ENCODE measurements at places on chromosomes 5 and 9.

DNA sequence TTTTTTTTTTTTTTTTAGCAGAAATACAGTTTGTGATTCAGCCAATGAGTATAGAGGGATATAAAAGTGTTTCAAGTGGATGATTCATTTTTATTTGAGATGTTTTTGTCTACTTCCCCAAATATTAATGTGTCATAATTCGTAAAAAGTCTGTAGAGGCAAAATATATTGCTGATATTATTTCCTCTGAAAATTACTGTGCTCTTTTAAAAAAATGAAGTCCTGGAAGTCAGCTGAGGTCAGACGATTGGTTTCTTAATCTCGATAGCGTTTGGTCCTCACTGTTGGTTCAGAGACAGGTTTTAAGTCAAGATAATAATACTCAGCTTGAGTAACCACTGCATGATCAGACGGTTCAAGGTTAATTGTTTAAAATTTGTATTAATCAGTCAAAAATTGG is 19.5 kb downstream of the IL9 start:
- no peak for DNase-seq

DNA sequence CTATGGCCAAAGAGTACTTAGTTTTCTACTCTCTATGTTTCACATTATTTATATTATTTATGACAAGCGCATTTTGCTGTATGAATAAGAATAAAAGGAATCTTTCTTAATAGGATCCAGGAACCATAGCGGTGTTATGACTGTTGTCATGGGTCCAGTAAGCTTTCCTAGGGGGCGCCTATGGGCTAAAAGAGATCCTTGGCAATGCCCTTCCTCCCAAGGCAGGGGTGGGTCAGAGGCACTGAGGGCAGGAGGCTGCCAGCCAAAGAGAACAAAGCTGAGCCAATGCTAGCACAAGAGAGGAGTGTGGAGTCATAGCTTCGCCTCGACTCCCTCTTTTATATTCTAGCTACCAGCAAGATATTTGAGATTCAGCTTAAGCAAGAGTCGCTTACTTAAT is 98.4 kb upstream of the GNAQ start:
- no peak for DNase-seq

DNA sequence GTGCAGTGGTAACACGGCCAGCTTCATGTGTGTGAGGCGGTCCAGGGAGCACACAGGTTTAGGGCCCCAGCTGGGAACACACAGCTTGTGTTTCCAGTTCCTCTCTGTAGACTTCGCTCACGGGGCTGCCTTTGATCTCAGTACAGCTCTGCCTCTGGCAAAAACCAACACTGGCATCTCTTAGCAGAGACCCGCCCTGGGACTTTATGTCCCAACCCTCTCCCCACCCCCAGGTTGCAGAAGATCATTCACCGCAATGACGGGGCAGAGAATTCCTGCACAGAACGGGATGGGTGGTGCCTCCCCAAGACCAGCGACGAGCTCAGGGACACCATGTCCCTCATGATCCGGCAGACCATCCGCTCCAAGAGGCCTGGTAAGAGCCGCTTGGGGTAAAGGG is 5.2 kb upstream of the CEL start:
- DNase-seq, result no peak

- no peak for DNase-seq
These were observed 1.4 kb downstream of the HMGCR start for GRCh38 chr5:75338408-75338807.

DNA sequence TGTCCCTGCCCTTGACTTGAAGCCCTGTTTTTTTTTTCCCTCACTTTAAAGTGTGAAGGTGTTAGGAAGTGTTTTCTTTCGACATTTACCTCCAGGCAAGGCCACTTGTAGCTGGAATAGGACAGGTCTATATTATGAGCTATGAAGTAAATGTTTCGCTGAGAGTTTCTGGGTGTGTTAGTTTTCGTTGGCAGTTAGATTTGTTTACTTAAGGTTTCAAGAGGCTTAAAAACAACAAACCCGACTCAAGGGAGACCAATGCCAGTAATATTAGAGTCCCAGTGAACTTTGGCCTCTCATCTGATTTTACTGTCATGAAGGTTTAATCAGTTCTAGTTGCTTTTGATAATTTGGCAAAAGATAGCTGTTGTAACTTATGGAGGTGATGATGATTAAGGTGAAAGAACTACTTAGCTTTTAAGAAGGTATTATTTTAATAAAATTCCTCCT is 25.2 kb downstream of the OCLN start:
- DNase-seq, result peak; percentile 67

DNA sequence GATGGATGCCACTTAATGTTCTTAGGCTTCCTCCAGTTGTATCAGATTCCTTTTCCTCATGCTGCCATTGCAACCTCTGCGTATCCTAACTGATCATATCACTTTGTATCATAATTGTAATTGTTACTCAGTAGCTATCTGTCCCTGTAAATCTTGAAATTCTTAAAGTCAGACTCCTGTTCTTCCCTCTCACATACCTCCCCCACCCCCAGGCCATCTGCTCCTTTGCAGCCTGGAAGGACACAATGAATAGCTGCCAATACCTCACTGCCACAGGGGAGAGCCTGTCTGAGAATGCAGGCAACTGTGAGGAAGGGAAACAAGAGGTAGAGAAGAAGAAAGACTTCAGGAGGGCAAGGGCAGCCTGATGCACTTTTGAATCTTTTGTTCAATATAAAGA is 228.5 kb downstream of the ENC1 start:
- no peak for DNase-seq

DNA sequence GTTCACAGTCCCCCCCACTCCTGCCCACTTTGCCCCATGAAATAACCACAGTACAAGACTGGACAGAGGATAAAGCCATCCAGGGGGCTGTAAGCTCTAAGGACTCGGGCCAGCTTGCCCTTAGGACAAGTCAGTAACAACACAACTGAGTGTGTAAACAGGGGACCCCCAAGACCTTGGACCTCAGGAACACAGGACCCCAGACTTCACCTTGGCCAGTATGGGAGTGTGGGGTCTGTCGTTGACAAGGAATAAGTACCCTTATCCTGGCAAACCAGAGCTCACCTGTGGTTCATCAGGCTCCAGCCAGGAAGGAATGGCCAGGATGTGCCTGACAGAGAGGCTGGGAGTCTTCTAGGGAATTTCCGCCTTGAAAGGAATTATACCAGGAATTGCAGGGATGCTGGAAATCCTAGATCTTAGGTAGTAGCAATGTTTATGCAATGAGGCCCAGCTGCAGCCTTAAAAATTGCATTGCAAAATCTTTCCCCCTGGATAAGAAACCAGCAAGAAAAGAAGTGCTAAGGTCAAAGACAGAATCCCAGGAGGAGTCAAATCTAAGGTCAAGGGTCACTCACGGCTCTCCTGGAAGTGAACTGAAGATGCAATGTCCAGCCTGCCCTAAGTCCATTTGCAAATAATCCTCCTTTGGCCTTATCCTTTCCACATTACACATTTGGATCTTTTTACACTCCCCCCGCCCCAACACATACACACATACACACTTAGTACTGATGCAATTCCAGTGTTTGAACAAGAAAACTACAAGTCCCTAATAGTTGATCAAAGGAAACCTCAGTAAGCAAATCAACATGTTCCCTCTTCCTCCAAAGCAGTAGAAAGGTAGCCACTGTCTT is 27.3 kb upstream of the TDRD7 start:
- DNase-seq, result no peak

GRCh38 chr5:116002116-116002906 is 30.0 kb upstream of the ARL14EPL start:
- DNase-seq, result no peak

DNA sequence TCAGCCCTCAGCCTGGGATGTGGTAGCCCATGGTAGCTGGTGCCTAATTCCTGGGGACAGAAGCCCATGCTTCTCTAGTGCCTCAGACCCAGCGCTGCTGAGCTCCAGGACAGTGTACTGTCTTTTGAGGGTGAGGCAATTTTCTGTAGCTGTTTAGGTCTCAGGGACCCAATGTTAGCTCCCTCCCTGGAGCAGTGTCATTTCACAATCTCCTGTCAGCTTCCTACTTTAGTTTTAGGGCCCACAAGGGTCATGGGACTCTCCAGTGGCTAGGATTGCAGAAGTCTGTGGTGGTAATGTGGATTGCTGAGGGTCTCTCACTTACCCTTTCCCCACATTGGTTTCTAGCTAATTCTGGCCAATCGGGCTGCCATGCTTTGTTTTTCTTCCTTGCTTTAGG is 67.7 kb upstream of the CCL21 start:
- no peak for DNase-seq

GRCh38 chr5:129361441-129362025 is 98.6 kb upstream of the ADAMTS19 start:
- DNase-seq, result no peak

GRCh38 chr9:37977851-37978480 is 74.0 kb upstream of the SLC25A51 start:
- no peak for DNase-seq

DNA sequence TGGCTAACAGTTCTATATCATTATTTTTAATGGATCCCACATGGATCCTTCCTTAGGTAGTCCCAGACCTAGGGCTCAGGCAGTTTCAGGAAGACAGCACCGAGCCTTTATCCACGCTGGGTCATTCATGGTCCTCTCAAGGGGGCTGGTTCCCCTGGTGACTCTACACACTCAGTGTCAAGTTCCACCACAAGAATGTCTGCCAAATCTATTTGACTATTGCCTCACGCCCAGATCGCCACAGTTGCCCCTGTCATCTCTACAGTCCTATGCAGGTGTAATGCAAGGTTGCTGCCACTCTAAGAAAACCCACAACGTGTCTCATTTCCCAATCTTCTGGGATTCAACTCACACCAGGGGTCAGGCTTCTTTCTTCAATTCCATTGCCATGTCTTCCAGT is 8.0 kb upstream of the ZNF366 start:
- DNase-seq, result peak; percentile 4

- DNase-seq, result no peak
These were observed 49.0 kb downstream of the GSN start for GRCh38 chr9:121316852-121317373.

GRCh38 chr5:8954801-8955200 is 591.1 kb downstream of the SEMA5A start:
- no peak for DNase-seq

DNA sequence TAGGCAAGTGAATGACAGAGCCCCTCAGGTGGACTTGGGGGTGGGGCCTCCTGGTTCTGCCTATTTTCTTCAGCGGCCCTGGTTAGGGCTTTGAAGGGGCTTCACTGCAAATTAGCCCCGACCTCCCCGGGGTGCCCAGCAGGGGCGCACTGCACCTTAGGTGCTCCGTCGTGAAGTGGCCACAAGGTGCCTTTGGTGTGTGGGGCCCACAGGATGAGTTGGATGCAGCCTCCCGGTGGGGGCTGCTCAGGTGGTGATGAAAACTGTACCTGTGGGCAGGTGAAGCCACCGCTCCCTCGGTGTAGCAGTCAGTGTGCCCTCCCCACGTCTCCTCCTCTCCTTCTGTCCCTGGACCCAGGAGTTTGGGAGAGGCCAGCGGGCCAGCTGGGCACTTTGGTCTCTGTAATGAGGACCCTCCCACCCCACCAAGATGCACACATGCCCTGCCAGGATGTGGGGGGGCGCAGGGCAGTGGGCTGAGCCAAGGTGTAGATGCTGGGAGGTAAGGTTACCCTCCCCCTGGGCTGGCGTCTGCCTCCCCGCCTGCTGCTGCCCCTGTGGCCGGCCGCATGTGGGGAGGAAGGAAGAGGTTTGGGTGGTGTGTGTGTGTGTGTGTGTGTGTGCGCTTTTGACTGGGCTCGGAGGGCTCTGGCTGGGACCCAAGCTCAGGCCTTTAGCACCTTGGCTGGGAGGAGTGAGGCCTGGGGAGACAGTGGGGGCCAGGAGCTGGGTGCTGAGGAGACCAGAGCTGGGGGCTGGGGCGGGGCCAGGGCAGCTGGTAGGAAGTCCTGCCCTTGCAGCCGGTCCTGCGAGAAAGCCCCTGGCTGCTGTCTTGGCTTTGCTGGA is 55.6 kb downstream of the RXRA start:
- DNase-seq, result no peak

DNA sequence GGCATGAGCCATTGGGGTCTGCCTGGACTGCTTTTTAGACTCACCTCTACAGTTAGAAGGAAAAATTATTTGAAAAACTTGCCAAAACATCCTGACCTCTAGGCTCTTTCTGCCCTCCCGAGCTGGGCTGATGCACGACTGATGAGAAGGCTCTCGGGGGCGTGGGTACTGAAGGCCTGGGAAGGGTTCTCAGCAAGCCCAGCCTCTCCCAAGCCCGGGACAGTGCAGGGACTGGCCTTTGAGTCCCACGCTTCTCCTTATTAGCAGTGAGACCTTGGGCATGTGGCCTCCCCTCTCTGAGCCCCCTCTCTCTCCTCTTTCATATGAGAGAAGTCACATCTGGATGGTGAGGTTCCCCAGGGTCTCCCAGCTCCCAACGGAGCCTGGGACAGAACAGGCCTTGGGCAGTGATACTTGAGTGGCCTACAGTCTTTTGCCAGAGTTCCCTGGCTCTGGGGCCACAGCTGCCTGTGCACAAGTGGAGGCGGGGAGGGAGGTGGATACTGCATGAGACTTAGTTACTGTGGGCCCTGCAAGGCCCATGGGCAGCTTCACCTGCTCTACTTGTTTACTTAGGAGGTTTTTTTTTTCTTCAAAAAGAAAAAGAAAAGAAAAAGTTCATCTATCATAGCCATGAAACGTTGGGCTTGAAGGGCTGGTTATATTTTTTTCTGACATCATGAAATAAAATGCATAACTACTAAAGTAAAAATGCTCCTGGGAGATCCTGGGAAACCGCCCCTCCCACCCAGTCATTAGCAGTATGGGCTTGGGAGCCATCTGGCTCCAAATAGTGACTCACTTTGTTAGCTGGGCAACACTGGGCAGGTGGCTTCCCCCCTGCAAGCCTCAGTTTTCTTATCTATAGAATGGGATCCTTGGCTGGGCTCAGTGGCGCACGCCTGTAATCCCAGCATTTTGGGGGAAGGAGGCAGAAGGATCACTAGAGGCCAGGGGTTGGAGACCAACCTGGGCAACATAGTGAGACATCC is 139.4 kb downstream of the GAPVD1 start:
- no peak for DNase-seq

- no peak for DNase-seq
These were observed 14.6 kb downstream of the KIF4B start for GRCh38 chr5:155027993-155028629.

- no peak for DNase-seq
These were observed 47.6 kb upstream of the EXOC3 start for GRCh38 chr5:395156-395920.

- no peak for DNase-seq
These were observed 1.3 kb downstream of the ZBTB34 start for GRCh38 chr9:126861707-126862103.

- DNase-seq, result no peak
These were observed 51.4 kb upstream of the BNC2 start for GRCh38 chr9:16921855-16922254.

DNA sequence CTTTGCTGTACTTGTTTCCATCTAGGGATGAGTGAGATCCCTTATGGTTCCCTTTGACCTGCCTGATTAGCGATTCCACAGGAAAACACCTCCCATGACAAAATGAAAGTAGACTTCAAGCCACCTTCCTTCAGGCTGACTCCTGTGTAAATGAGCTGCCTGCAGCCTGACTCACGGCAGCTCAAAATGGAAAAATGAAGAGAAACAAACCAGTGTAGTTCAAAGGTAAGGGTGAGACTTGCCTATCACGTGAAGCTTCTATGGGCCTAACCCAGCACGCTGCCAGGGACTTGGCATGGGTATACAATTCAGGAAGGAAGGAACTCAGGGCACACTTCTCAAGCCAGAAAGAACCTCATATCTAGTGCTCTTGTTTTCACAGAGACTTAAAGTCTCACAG is 110.1 kb upstream of the LRRTM2 start:
- no peak for DNase-seq

GRCh38 chr5:88805151-88805784 is 77.7 kb downstream of the MEF2C start:
- DNase-seq, result no peak

- no peak for DNase-seq
These were observed 5.2 kb upstream of the SLC27A4 start for GRCh38 chr9:128335161-128335560.

GRCh38 chr5:98786191-98786853 is 12.9 kb downstream of the RGMB start:
- no peak for DNase-seq

Measured in DMS79 (cell line).